ENCODE measurements at places on chromosomes 2 and 18. TPM values are rescaled to one million over a fixed set of nuclear protein-coding genes. Genes with fewer than 3 reads are reported as not detected.

DNA sequence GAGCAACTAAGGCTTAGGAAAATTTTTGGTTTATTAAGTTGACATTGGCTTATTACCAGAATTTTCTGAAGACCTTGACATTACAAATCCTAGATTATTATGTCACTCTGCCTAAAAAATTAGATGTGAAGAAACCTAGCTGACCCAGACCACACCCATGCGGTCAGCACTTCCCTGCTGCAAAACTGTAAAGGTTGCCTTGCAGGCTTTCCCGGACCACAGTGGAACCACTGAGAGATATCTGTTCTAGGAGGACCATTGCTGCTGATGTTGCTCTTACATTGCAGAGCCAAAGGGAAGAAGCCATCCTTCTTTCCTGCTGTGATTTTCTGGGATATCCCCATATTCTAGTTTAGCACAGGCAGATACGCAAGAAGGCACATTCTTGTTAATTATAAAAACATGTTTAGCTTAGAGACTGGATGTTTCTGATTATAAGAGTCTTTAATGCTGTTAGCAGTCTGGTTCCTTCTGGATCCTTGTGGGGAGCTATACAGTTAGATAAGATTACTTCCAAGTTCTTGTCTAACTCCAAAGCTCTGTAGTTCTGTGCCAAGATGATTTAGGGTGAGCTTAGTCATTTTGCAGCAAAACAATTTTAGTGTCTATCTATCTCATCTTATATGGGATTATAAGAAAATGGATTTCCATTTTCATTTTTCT, 70.2 kb downstream of the AOX1 start:
- ATAC-seq: no peak

FAM124B gene
- total RNA-seq: 7.3 TPM

DNA sequence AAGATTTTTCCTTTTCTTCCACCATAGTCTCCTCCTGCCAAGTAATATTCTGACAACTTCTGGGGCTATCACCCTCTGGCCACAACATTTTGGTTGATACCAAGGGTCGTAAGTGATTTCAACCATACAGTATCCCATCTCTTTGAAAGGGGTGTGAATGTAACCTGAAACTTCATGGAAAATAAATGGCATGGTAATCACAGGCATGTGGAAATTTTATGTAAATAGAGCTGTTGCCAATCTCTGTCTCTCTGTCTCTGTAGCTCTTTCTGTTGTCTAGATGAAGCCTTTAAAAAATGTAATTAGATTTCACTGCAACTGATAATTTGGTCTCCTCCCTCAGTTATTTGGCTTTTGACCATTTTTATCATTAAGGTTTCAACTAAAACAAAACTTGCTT, 125.6 kb upstream of the RPRM start:
- no peak for ATAC-seq

GRCh38 chr2:138494265-138494966, 7.2 kb upstream of the SPOPL start:
- no peak for ATAC-seq

- ATAC-seq: no peak
These were observed 80.7 kb downstream of the CYRIA start for GRCh38 chr2:16584824-16585540.

DNA sequence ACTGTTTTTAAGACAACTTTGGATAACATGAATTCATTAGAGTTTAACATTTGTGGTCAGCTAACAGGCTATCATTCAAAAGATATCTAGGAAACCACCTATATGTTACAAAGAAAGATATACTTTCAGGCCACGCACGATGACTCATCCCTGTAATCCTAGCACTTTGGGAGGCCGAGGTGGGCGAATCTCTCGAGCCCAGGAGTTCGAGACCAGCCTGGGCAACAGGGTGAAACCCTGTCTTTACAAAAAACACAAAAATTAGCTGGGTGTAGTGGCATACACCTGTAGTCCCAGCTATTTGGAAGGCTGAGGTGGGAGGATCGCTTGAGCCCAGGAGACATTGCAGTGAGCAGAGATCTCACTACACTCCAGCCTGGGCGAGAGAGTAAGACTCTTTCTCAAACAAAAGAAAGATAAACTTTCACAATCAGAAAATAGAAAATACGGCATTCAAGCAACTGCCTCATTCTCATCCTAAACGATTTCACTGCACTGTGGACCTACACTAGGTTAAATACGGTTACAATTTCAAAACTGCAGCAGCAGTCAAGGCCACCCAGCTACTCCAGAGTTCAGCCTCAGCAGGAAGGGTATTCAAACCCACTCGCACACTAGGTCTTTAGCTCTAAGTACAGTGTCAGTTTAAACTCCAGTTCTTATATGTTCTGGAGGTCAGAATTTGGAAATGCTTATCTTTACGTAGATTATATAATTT, 250.0 kb upstream of the SLC39A10 start:
- ATAC-seq: no peak

DNA sequence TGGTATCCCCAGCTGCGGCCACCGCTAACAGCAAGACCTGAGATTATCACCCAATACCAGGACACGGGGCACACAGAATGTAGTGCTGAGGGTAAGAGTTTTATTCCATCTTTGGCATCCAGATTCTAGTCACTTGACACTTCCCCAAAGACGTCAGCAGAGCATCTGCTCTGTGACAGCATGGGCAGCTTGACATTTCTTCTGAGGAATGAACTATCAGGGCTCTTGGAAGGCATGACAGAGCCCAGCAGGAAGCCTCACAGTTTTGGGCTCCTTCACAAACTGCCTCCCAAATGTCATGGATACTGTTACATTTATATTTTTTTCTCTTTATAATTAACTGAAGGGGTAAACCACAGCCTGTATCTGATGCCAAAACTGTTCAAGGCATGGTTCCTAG, 1010.7 kb downstream of the TDRD15 start:
- no peak for ATAC-seq

SEC11C gene
- total RNA-seq: 14.7 TPM

CENPA gene
- total RNA-seq: not detected

GRCh38 chr18:32549248-32550110, 78.8 kb upstream of the GAREM1 start:
- ATAC-seq: no peak

DNA sequence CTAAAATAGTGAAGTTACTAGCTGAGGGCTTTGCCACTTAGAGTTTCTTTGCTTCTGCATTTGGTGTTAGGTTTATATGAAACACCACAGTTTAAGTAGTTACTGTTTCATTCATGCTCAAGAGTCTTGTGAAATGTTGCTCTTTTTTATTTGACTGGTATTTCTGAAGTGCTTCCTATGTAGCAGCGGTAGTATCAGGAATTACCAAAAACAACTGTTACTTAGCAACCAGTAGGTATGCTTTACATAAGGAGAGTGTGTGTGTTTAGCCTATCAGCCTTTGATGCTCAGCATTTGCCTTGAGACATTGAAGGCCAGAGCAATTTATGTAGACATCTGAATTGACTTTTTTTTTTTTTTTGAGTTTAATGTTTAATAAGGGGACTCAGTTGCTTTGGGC, 3.6 kb downstream of the DIS3L2 start:
- no peak for ATAC-seq

DNA sequence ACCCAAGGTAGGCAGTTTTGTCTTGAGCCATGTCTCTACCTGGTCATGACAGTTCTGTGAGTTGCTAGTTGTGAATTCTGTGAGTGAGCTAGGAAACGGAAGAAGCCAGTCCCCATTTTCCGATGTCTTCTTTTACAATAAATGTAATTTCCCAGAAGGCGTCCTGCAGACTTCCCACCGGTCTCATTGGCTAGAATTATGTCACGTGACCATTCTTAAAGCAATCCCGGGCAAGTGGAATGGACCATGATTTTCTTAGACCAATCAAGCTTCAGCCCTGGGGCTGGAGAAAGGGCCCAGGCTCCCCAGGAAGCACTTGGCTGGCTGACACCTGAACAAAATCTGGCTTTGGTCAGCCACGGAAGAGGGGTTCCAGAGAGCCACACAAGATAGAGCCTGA, 10.6 kb downstream of the TMEM178A start:
- no peak for ATAC-seq

GRCh38 chr2:218422403-218423086, 3.6 kb downstream of the VIL1 start:
- ATAC-seq: no peak

DNA sequence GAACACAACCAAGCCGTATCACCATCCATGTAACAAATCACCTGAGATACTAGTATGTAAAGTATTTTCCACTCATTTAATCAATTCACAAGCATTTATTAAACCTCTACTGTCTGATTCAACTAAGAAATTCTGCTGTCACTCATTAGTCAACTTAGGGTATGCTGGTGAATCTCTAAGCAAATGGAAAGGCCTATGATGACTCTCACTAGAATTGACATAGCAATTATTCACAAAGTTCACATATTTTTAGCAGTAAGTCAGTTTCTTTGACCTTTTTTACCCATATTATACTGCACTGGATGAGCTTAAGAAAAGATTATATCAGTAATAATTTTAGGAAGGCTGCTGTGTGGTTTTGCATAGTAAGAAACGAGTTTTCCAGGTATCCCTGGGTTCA, 130.1 kb downstream of the SLC8A1 start:
- no peak for ATAC-seq

GRCh38 chr18:46756559-46757201, at the start of gene ST8SIA5:
ST8SIA5 (minus strand) TSS chr18:46757053; CDS start chr18:46756508, 545 bp downstream.
- ATAC-seq: no peak

DNA sequence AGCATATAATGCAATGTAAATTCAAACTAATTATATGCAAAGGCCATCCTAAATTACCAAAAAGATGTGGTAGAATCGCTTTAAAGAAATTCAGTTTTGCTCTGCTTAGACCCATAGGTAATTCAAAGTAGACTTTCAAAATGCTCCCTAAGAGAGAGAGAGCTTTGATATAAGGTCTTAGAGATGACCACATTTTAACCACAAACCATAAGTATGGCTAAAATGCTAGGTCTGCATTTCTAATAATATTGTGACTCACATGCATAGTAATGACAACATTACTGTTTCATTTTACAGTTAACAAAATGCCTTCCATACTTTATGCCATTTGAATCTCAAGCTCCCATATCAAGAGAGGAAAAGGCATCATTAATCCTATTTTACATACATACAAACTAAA, 144.5 kb downstream of the RAD51AP2 start:
- ATAC-seq: no peak

DNA sequence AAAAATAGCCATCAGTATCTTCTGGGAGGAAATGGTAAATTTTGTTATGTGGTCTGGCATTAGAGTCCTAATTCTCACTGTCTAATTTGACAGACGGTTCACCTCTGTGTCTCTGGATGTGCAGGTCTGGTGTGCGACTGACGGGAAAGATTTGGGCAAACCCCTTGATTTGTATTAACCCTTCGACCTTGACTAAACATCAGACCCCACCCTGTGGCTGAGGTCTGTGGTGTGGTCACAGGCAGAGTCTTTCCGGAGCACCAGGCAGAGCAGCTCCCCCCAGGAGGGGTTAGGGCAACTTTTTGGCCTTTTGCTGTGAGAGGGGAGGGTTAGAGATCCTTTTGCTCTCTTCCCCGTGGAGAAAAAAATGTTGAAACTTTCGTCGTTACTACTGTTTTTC, 6.4 kb downstream of the TWIST2 start:
- ATAC-seq: no peak

- ATAC-seq: no peak
These were observed 28.9 kb downstream of the PTGR3 start for GRCh38 chr18:75179819-75180600.

DNA sequence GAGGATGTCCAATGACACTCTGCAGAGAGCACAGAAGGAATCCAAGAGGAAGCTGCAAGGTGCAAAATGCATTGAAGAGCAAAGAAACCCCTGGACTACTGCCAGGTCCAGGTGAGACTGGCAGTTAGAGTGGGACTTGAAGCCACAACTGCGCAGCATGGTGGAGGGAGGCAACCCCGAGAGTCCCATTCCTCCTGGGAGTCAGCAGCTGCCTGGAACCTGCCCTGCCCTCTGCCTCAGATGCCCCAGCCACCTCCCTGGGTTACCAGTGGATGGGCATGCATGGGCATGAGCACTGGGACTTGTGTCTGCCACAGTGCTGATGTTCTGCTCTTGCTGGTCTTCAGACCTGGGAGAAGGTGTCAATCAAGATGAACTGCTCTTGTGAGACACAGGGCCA, 43.2 kb downstream of the ANKMY1 start:
- no peak for ATAC-seq

Measured in gastroesophageal sphincter (tissue), 4 donors.